ENCODE measurements at places on chromosomes 5 and 9. TPM values are rescaled to one million over a fixed set of nuclear protein-coding genes. Genes with fewer than 3 reads are reported as not detected.

The RNF208 gene
- total RNA-seq, result 1.2 TPM

DNA sequence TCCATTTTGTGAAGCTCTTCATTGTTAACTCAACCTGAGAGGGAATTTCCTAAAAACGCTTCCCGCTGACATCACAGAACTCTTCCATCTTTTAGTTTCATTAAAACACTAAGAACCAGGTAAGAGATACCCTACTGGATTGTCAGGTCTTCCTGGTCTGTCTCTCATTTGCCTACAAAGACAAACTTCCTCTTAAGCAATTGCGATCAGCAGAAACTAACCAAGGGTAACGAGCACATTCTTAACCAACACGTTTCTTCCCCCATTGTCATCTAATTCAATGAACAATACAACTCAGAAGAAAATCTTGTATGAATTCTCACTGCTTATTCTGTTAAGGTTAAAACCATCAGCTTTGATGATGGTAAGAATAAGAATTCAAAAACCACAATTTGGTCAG lies 6.6 kb downstream of the FBXW11 start:
- H3K36me3 ChIP-seq, result no peaks in the 10 kb centered on the region
- H3K27me3 ChIP-seq, result no peaks in the 10 kb centered on the region
- H3K4me3 ChIP-seq, result no peak overlapping the region
- no peak overlapping the region for H3K27ac ChIP-seq
- peaks cover 84% of the 10 kb centered on the region for H3K4me1 ChIP-seq

DNA sequence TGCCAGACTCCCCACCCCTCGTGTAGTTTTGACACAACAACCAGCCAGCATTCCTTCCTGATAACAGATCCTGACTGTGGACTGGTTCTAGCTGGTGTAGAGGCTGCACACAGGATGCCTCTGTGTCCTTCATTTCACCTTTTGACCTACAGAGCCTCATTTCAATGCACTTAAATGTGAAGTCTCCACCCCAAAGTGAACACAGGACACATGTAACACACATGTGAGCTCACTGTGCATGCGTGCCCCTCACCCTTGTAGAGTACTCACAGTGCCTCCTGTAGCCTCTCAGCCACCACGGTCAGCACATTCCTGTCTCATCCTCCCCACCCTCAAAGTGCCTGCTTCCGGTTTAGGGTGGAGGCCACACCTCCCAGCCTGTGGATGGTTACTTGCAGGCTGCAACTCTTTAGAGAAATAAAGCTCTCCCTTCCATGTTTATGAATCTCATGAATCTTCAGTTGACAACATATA lies 11.6 kb upstream of the NKD2 start:
- no peak overlapping the region for H3K4me3 ChIP-seq
- H3K27ac ChIP-seq, result peak overlapping the region; percentile 33
- no peaks in the 10 kb centered on the region for H3K36me3 ChIP-seq

The ZNF883 gene
- 0.99 TPM for total RNA-seq

GRCh38 chr5:91963166-91963565 lies 580.0 kb upstream of the ARRDC3 start:
- no peaks in the 10 kb centered on the region for H3K4me1 ChIP-seq
- no peaks in the 10 kb centered on the region for H3K36me3 ChIP-seq
- no peak for DNase-seq
- H3K4me3 ChIP-seq, result no peak overlapping the region

DNA sequence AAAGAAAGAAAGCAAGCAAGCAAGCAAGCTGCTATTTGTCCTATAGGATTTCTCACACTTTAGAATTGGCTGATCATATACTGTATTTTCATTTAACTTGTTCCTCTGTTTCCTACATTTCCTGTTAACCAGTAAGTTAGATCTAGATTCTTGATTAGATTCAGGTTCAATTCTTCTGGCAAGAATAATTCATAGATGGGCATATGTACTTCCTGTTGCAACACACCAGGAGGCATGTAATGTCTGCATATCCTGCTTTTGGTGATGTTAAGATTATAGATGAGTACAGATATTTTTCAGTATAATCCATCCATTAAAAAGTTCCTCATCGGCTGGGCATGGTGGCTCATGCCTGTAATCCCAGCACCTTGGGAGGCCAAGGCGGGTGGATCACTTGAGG lies 10.8 kb upstream of the KIF27 start:
- peaks cover 5% of the 10 kb centered on the region for H3K4me1 ChIP-seq
- H3K4me3 ChIP-seq, result no peak overlapping the region
- no peak overlapping the region for H3K27ac ChIP-seq
- H3K27me3 ChIP-seq, result no peaks in the 10 kb centered on the region
- no peak for DNase-seq

The CACFD1 gene
- 12.5 TPM for total RNA-seq

DNA sequence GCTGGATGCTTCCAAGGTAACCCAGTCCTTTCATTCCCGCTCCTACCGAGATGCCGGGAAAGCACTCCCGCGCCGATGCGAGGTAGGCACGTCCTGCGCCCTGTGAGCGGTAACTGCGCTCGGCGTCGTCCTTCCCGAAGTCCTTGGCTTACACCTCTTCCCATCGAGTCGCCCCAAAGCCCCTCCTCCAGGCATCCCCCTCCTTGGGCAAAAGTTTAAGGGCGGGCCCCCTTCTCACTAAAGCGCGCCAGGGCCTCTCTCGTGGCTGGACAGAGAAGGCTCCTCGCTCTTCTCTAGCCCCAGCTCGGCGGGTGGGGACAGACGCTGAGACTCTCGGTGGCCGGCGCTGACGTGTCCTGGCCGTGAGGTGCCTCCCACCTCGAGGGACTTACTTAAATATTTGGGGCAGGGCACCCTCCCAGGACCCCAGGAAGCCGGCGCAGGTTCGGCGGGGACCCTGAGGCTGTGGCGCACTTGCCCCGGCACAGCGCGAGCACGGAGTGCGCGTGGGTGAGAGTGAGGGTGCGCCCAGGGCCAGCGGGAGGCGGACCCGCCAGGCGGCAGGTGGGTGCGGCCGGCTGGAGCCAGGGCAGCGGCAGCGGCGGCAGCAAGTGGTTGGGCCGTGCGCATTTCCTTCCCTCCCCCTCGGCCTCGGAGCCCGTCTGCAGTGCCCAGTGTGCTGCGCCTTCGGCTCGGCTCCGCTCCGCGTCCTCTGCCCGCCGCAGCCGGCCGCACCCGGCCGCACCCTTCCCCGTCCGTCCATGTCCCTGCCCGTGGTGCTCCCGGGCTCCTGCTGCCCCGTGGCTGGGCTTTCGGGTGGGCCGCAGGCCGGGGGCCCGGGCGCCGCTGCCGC lies at the start of gene ENTREP1:
TSS of gene ENTREP1 (plus strand) at position 667 of the 853 bp plus-strand sequence. CDS start at position 762, 95 bp downstream.
- no peak for DNase-seq
- no peaks in the 10 kb centered on the region for H3K36me3 ChIP-seq
- no peaks in the 10 kb centered on the region for H3K27me3 ChIP-seq
- peaks cover 20% of the 10 kb centered on the region for H3K4me1 ChIP-seq

The SUSD3 gene
- 3.3 TPM for total RNA-seq

DNA sequence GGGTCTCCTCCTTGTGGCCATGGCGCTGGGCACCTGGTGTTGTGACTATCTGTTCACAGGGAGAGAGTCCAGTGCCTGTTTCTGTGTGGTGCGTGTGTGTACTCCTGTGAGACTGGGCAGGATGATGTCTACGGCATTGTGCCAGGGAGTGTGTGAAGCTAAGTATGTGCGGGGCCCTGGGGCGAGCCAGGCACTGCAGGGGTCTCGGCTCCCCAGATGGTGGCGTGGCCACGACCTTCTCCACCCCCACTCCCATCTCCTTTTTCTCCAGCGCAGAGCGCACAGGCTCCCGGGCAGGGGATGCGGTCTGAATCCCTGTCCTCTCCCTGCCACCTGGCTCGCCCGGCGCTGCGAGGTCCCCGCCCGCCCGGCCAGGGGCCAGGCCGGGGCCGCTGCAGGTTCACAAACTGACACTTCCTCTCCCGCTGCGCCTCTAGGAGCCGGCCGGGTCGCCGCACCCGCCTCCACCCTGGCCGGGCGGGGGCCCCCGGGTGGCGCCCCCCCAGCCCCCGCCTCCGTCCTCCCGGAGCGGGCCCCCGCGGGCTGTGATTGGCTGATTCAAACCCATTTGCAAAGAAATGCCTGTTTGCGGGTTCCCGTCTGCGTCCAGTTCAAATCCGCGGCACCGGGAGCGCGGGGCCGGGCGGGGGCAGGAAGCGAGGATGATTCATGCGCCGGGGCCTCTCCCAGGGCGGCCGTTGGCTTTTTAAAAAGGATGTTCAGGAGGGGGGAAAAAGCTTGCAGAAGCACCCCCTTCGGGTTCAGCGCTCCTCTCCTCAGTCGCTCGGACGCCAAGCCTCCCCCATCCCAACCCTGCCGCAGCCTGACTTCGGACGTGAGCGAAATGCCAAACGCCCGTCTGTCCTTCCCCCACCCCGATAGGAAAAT lies 790 bp downstream of the PHF19 start:
- H3K4me1 ChIP-seq, result peaks cover 20% of the 10 kb centered on the region
- H3K36me3 ChIP-seq, result peaks cover 34% of the 10 kb centered on the region
- peak; percentile 97 for DNase-seq
- peak overlapping the region; percentile 99 for H3K27ac ChIP-seq
- peak overlapping the region; percentile 97 for H3K4me3 ChIP-seq
- H3K27me3 ChIP-seq, result no peaks in the 10 kb centered on the region

DNA sequence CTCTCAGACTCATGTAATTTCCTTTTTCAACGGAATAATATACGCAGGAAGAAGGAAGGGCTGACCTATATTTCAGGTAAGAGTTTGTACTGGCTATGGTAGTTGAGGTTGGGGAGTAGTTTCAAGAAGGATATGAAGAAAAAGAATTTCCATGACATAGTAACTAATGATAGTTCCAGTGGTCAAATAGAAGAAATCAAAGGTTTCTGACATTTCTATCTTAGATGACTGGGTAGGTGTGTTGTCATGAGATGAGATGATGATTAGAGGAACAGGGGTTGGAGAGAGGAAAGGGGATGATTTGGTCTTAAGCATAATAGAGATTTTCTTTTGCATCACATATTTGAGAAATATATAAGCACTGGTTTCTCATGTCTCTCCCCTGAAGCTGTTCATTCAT lies 166.0 kb downstream of the SPATA31D1 start:
- no peak for DNase-seq
- H3K27me3 ChIP-seq, result no peaks in the 10 kb centered on the region
- H3K36me3 ChIP-seq, result no peaks in the 10 kb centered on the region
- H3K27ac ChIP-seq, result no peak overlapping the region
- H3K4me1 ChIP-seq, result no peaks in the 10 kb centered on the region

The TMEM171 gene
- total RNA-seq, result not detected

DNA sequence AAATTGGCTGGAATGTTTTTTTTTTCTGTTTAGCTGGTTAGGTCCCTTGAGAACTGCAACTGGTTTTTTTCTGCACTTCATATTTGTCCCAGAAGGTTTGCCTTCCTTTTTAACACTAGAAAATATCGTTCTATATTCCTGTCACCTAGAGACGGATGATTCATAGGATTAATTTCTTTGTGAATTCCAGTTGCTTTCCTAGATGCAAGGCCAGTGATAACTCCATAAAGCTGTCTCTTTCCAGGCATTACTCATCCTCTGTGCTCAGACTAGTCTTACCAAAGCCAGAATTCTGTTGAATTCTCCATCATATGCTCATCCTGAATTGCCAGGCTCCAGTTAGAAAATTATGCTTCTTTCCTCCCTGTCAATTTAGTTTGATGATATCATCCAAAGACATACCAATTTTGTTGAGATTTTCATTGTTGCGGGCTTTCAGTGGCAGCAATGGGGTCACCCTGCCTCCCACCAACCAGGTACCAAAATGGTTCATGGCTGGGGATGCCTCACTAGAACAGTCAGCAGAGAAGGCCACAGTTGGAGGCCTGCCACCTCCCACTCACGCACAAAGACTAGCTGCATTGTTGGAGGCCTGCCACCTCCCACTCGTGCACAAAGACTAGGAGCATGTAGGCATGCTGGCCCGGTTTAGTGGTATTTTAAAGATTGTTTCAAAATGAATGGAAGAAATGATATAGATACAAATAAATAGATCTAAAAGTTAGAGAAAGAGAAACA lies 8.5 kb downstream of the BAAT start:
- H3K4me3 ChIP-seq, result no peak overlapping the region
- H3K27me3 ChIP-seq, result no peaks in the 10 kb centered on the region
- H3K36me3 ChIP-seq, result no peaks in the 10 kb centered on the region
- no peaks in the 10 kb centered on the region for H3K4me1 ChIP-seq
- no peak overlapping the region for H3K27ac ChIP-seq

The SOX30 gene
- 0.17 TPM for total RNA-seq

The OGN gene
- 23.3 TPM for total RNA-seq

DNA sequence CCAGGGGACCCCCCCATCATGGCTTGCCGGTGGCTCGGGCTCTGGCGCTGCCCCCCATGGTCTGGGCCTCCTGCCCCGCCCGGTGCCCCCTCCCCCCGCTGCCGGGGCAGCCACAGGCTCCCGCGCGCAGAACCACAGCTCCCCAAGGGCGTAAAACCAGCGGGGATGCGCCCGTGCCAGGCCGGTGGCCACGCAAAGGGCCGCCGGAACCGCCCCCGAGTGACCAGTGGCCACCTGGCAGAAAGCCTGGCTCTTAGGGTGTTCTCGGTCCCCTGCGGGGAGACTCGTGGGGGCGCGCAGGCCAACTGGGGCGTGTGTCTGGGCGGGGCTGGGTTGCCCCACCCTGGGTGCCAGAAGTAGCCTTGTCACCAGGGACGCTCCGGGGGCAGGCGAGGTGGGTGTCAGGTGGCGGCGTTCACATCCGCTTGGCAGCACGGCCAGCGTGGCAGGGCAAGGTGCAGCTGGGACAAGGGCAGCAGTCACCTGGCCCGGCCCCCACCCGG lies 515 bp upstream of the AGPAT2 start:
- H3K27ac ChIP-seq, result peak overlapping the region; percentile 89
- no peak for DNase-seq
- H3K4me3 ChIP-seq, result peak overlapping the region; percentile 76
- peaks cover 56% of the 10 kb centered on the region for H3K4me1 ChIP-seq
- no peaks in the 10 kb centered on the region for H3K27me3 ChIP-seq
- peaks cover 3% of the 10 kb centered on the region for H3K36me3 ChIP-seq

DNA sequence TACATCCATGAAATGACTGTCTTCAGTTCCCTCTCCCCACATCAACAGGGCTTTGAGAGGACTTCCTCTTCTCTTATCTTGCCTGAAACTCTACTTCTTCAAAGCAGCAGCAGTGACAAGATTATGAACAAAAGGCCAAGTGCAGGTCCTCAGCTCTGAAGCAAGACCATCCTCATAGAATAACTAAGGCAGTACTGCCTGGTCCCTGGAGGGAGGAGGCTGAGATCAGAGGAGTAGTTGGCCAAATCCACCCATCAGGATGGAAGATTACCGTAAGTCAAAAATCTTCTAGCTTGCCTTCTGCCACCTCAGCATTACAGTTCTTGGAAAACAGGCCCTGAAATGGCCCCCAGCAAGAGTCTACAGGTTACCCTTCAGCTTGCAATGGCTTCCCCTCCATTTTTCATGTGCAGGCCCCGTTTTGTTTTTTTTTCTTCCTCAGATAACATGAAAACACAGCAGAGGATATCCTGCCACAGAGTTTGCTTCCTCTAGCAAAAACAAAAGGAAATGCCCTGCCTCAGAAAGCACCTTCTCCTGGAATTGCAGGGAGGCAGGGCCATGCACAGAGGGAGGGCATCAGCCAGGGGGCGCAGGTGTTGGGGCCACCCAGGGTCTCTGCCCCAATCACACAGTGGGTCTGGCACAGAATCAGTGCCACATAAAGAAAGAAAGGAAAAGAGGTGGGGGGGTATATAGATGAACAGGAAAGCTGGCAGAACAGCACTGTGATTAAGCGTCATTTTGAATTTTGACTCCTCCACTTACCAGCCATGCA lies 40.0 kb downstream of the KLHL3 start:
- H3K27me3 ChIP-seq, result no peaks in the 10 kb centered on the region
- no peak overlapping the region for H3K27ac ChIP-seq
- no peak overlapping the region for H3K4me3 ChIP-seq
- peaks cover 37% of the 10 kb centered on the region for H3K36me3 ChIP-seq
- no peak for DNase-seq
- H3K4me1 ChIP-seq, result peaks cover 10% of the 10 kb centered on the region

Data from esophagus muscularis mucosa (tissue), 4 donors.